ENCODE measurements at places on chromosomes 6 and 20.
A peak's percentile ranks its signal among the peaks of the same experiment; 100 is the strongest.

DNA sequence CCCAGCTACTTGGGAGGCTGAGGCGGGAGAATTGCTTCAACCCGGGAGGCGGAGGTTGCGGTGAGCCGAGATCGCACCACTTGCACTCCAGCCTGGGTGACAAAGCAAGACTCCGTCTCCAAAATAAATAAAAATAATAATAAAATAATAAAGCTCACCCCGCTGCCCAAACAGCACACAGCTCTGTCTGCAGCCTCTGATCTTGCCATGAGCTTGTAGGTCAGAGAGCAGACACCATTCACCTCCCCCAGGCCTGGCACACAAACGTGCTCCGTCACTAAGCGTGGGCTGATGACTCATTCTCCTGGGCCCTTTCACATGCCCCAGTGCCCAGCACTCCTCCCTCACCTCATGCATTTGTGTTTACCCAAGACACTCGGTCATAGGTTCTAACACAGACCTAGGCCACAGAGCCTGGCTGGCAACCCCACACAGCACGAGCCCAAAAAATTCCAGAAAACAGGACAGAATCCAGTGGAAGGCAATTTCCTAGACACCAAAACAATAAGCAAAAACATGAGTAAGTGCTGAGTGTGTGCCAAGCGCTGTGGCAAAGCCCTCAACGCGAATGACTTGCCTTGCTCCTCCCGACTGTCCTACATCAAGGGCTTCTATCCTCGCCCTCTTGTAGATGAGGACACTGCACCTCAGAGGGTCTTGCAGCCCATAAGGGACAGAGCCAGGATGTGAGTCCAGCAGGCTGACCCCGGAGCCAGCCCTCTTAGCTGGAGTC, 18.0 kb downstream of the ATP9A start:
- peak; percentile 30 for DNase-seq

DNA sequence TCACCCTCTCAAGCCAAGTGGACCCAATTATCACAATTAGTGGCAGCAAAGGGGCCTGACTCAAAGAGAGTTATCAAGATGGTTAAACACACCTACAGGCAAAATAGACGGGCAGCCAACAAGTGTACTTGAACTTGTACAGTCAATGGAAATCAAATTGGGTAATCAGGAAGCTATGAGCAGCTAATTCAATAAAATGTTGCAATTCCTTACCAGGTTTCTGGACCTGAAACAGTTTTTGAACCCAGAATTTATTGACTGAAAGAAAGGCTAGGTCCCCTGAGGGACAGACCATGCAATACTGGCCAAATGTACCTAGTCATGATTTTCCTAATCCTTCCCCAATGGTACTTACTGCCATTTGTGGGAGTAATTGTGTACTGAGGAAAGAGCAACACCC, 679.8 kb downstream of the EPM2A start:
- no peak for DNase-seq

DNA sequence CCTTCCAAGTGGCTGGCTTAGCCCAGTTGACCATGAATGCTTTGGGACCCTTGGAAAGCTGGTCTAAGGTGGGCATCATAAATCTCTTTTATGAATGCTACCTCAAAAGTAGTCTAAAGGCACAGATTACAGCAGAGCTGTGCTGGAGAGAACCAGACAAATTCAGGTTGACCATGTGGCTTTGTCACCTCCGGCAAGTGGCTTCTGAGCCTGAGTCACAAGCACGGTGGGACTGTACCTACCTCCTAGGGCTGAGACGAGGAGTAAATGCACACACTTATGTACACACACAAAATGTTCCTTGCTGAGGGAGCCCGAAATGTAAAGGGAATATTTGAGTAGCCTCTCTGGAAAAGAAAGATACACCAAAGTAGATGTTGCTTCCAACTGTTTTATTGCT, 155.9 kb downstream of the NFATC2 start:
- DNase-seq = no peak

DNA sequence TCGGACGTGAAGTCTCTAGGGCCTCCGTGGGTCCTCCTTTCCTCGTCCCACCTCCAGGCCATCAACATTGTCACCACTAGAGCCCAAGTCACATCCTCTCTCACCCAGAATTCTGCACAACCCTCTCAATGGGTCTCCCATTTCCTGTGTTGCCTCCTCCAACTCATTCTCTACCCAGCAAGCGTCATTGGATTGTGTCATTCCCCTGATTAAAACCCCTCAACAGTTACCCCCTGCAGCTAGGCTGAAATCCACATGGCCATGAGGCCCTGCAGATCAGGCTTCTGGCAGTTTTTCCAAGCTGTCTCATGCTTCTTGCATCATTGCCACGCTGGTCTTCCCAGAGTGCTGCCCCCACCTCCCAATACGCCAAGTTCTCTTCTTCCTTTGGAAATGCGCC, 12.9 kb upstream of the FAM210B start:
- DNase-seq = no peak

GRCh38 chr6:131638013-131638412, 911 bp downstream of the ENPP3 start:
- DNase-seq = no peak

All from right hindlimb (tissue), 1 donor.